ENCODE measurements at places on chromosomes 16 and 17. TPM values are rescaled to one million over a fixed set of nuclear protein-coding genes. Genes with fewer than 3 reads are reported as not detected.

DNA sequence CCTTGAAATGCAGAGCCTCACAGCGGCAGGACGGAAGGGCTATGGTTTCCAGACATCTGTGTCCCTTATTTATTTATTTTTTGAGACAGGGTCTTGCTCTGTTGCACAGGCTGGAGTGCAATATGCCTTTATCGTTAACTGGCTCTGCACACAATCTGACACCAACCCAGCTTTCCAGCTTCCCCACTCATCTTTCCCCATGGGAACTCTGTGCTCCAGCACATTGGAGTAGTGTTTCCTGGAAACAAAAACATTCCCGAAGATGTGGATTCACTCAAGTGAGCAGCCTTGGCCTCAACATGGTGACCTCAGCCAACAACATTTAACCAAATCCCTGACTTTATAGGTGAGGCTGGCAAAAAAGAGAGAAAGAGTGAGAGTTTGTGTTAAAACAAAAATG is 307.1 kb downstream of the TMEM114 start:
- H3K4me1 ChIP-seq = no peaks in the 10 kb centered on the region
- no peaks in the 10 kb centered on the region for H3K36me3 ChIP-seq
- H3K4me3 ChIP-seq = no peak overlapping the region
- H3K27ac ChIP-seq = no peak overlapping the region
- no peak for DNase-seq

GRCh38 chr16:75257886-75258806 is 6.7 kb upstream of the BCAR1 start:
- H3K4me1 ChIP-seq = peaks cover 38% of the 10 kb centered on the region
- H3K27me3 ChIP-seq = no peaks in the 10 kb centered on the region
- H3K4me3 ChIP-seq = peak overlapping the region; percentile 75
- peak overlapping the region; percentile 84 for H3K27ac ChIP-seq

DNA sequence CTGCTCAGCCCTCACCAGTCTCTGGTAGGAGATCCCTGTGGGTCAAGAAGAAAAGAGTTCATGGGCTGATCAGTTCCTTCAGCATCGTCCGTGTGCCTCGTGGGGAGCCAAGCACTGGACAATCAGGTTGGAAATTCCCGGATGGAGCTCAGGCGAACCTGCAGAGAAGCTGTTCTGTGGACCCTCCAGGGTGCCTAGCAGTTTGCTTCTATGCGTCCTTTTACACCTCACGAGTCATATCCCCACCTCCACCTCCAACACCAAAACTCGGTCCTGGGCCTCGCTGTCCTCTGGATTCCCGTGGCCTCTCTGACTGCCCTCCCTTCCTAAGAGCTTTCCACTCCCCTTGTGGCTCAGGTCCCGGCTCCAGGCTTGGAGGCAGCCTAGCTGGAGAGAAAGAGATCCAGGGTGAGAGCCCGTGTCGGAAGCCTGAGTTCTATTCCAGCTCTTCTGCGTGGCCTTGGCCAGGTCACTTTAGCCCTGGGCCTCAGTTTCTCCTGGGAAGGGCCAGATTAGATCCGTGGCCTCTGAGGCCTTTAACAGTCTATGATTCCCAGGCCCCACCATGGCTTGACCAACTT is 26.2 kb upstream of the PIK3R6 start:
- H3K27ac ChIP-seq = no peak overlapping the region
- peaks cover 5% of the 10 kb centered on the region for H3K4me1 ChIP-seq
- H3K27me3 ChIP-seq = peaks cover 31% of the 10 kb centered on the region
- DNase-seq = no peak

GRCh38 chr16:22366371-22366770 is 8.0 kb downstream of the CDR2 start:
- no peaks in the 10 kb centered on the region for H3K27me3 ChIP-seq
- no peak for DNase-seq
- no peak overlapping the region for H3K27ac ChIP-seq
- peaks cover 18% of the 10 kb centered on the region for H3K4me1 ChIP-seq
- no peak overlapping the region for H3K4me3 ChIP-seq

DNA sequence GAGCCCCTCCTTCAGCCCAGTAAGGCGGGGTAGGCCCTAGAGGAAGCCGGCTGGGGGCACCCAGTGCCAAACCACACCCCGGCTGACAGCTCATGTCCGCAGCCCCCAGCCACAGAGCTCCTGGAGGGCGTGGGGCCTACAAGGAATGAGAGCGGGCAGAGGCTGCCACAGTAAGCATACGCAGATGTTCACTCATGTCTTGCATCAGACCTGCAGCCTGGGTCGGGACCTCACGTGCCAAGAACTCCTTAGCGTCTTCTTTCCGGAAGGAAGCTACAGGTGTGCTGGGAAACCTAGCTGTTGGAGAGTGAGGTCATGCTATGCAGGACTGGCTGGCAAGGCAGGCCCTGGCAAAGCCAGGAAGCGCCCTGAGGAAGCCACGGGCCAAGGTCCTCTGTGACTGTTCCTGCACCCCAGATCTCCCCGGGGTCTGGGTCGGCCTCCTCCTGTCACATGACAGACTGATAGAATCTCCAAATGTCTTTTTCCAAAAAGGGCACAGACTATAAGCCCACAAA is 1.6 kb downstream of the ZNF598 start:
- peak overlapping the region; percentile 89 for H3K4me3 ChIP-seq
- H3K4me1 ChIP-seq = peaks cover 15% of the 10 kb centered on the region
- no peak for DNase-seq
- no peaks in the 10 kb centered on the region for H3K36me3 ChIP-seq
- peak overlapping the region; percentile 90 for H3K27ac ChIP-seq
- no peaks in the 10 kb centered on the region for H3K27me3 ChIP-seq

The ABCC11 gene
- total RNA-seq = 0.07 TPM

- peak overlapping the region; percentile 31 for H3K4me3 ChIP-seq
- peaks cover 16% of the 10 kb centered on the region for H3K4me1 ChIP-seq
- peaks cover 17% of the 10 kb centered on the region for H3K27me3 ChIP-seq
Measured at GRCh38 chr17:6249732-6250131, 179.6 kb downstream of the WSCD1 start.

GRCh38 chr16:6835516-6835915 is 497.1 kb upstream of the RBFOX1 start:
- no peak overlapping the region for H3K27ac ChIP-seq
- no peaks in the 10 kb centered on the region for H3K36me3 ChIP-seq
- DNase-seq = no peak
- H3K4me1 ChIP-seq = no peaks in the 10 kb centered on the region
- no peaks in the 10 kb centered on the region for H3K27me3 ChIP-seq

GRCh38 chr17:1091900-1092299 is 87.9 kb downstream of the ABR start:
- no peaks in the 10 kb centered on the region for H3K4me1 ChIP-seq
- H3K36me3 ChIP-seq = peaks cover 5% of the 10 kb centered on the region
- no peaks in the 10 kb centered on the region for H3K27me3 ChIP-seq
- H3K4me3 ChIP-seq = no peak overlapping the region

The XAF1 gene
- total RNA-seq = 2.1 TPM

DNA sequence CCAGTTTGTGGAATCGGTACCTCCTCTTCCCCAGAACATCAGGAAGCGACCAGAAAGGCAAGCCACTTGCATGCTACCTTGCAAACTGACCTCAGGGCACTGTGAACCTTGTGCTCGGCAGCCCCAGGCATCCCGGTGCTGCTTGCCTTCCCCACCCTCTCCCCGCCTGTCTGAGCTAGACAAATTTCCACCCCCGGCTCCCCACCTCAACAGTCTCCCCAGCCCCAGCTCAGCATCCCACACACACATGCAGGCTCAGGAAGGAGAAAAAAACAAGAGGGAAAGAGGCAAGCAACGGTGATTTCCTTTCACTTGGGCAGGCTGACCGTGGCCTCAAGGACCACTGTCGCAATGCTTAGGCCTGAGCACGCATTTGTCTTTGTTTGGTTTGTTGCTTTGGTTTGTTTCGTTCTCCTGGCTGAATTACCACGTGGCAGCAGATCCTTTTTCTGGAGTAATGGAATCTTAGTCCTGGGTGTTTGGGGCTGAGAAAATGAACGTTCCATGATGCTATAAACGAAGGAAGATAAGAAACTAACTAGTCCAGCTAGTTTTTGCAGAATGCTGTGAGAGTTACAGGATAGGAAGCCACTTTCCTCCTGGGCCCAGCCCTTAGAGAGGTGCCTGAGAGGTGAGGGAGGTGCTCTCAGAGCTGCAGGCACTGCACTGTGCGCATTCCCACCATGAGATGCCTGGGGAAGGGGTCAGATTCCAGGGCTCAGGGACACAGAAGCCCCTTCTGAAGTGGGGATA is 27.9 kb downstream of the SDK2 start:
- H3K36me3 ChIP-seq = peaks cover 14% of the 10 kb centered on the region
- H3K4me3 ChIP-seq = peak overlapping the region; percentile 44
- peaks cover 42% of the 10 kb centered on the region for H3K4me1 ChIP-seq
- peak overlapping the region; percentile 89 for H3K27ac ChIP-seq

The IL21R gene
- total RNA-seq = 0.29 TPM

DNA sequence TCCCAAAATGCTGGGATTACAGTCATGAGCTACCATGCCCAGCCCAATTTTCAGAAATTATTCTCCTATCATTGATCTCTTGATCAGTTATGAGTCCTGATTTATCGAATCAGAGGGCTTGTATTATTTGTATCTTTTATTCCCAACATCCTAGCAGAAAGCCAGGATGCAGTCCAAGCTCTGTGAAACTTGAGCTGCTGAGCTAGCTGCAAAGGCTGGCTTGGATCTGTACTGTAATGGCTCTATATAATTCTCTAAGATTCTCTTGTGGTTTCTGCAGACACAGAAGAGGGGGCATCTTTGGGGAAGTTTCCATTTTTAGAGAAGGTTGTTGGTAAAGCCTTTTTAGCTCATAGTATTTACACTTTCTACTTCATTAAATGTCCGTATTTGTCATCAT is 227.1 kb downstream of the MAP2K4 start:
- no peak overlapping the region for H3K4me3 ChIP-seq
- no peaks in the 10 kb centered on the region for H3K36me3 ChIP-seq

DNA sequence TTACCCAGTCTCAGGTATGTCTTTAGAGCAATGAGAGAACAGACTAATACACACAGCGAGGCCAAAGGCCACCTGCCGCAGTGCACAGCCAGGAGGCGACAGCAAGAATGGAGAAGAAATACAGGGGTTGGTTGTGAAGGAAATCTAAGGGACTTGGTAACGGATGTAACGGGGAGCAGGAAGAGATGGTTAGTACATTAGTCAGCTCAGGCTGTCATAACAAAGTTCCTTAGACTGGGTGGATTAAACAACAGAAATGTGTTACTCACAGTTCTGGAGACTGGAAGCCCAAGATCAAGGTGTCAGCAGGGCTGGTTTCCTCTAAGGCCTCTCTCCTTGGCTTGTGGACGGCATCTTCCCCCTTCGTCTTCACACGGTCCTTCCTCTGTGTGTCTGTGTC is 47.1 kb downstream of the TVP23C start:
- DNase-seq = no peak
- peaks cover 33% of the 10 kb centered on the region for H3K36me3 ChIP-seq
- H3K4me3 ChIP-seq = no peak overlapping the region
- no peak overlapping the region for H3K27ac ChIP-seq
- H3K4me1 ChIP-seq = peaks cover 4% of the 10 kb centered on the region

DNA sequence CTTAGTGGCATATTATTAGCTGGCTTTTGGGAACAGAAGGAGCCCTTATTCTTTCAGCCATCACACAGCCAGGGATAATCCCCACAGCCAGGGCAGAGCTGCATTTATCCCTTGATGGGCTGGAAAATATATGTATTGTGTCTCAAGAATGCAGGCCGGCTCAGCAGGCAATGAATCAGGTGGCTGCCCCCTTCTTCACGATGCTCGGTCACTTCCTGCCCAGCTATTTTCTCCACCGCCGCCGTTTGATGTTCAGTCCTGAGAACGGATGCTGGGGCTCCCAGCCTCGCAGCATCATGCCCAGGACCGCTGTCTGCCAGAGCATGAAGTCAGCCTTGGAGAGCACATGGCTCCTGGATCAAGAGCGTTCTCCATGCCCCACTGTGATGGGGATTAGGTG is 4.3 kb upstream of the MYH3 start:
- DNase-seq = no peak
- no peaks in the 10 kb centered on the region for H3K4me1 ChIP-seq
- H3K27ac ChIP-seq = no peak overlapping the region
- no peaks in the 10 kb centered on the region for H3K36me3 ChIP-seq

GRCh38 chr17:6910987-6911603 is 79.6 kb upstream of the TEKT1 start:
- DNase-seq = no peak
- no peaks in the 10 kb centered on the region for H3K4me1 ChIP-seq
- H3K27ac ChIP-seq = no peak overlapping the region
- H3K27me3 ChIP-seq = peaks cover 36% of the 10 kb centered on the region
- H3K36me3 ChIP-seq = no peaks in the 10 kb centered on the region

- peaks cover 21% of the 10 kb centered on the region for H3K4me1 ChIP-seq
- no peak overlapping the region for H3K27ac ChIP-seq
- peak overlapping the region; percentile 7 for H3K4me3 ChIP-seq
- peaks cover 5% of the 10 kb centered on the region for H3K36me3 ChIP-seq
- no peak for DNase-seq
Measured at GRCh38 chr17:20189302-20189701, 180.1 kb downstream of the SPECC1 start.

GRCh38 chr16:15979801-15980200 is 30.4 kb downstream of the ABCC1 start:
- no peak overlapping the region for H3K4me3 ChIP-seq
- no peak overlapping the region for H3K27ac ChIP-seq
- no peak for DNase-seq
- H3K27me3 ChIP-seq = no peaks in the 10 kb centered on the region
- H3K36me3 ChIP-seq = peaks cover 39% of the 10 kb centered on the region
- H3K4me1 ChIP-seq = peaks cover 14% of the 10 kb centered on the region

- no peak overlapping the region for H3K4me3 ChIP-seq
- no peaks in the 10 kb centered on the region for H3K36me3 ChIP-seq
- no peaks in the 10 kb centered on the region for H3K27me3 ChIP-seq
- H3K27ac ChIP-seq = no peak overlapping the region
Measured at GRCh38 chr16:13307851-13308250, 406.5 kb downstream of the SHISA9 start.

Measured in type B pancreatic cell (in vitro differentiated cells).